ENCODE measurements at places on chromosomes 4 and X.
A peak's percentile ranks its signal among the peaks of the same experiment; 100 is the strongest.

DNA sequence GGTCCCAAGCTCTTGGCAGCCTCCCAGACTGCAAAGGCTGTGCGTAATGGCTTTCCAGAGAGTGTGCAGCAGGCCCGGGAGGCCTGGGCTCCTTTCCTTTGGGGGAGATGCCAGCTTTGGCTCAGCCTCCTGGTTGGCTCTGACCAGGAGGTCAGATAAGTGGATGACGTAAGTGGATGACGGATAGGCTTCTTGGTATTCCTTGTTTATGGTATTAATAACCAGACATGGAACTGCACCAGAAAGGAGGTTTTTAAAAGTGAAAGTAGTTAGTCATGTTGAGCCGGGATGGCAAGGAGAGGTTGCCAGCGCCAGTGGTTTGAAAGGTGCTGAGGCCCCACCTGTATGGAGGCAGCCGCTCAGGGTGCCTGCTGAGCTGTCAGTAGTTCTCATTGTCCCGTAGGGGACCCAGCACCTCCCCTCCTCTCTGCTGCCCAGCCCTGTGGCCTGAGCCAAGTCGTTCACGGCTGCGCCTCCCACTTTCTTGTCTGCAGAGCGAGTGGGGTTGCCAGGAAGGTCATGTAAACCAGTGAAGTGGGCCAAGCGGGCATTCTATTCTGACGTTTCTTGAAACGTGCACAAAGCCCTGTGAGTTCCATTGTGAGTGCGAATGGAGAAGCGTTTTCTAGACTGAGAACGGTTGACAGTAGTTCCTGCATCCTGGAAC is 28.7 kb upstream of the STOX2 start:
- peak; percentile 89 for DNase-seq

DNA sequence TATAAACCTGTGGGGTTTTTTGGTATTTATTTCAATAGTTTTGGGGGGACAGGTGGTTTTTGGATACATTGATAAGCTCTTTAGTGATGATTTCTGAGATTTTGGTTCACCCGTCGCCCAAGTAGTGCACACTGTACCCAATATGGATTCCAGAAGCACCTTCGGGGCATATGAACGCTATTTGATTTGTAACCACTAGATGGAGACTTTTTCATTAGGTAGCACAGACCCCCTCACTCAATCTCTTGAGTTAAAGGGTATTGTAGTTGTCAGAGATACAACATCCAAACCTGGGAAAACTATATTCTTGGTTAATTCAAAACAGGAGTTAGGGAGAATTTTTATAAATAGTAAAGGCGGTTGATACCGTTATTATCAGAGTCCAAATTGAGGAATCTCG is 79.8 kb downstream of the SPANXN3 start:
- peak; percentile 13 for DNase-seq

DNA sequence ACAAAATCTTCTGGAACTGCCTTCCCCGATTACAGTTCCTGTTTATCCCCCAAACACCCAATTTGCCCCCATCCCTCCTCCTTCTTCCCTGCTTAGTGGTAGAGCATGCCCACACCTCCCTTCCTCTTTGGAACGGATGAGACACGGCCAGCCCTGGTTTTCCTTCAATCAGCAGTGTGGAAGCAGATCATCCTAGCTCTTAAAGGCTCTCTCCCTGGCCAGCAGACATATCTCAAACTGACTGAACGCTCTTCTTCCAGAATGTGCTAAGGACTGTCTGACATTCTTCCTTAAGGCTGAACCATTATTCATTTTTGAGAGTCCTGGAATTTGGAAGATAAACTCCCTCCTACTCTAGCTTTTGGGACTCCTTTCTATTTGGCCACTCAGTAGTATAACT is 161.1 kb downstream of the TRIML1 start:
- no peak for DNase-seq

DNA sequence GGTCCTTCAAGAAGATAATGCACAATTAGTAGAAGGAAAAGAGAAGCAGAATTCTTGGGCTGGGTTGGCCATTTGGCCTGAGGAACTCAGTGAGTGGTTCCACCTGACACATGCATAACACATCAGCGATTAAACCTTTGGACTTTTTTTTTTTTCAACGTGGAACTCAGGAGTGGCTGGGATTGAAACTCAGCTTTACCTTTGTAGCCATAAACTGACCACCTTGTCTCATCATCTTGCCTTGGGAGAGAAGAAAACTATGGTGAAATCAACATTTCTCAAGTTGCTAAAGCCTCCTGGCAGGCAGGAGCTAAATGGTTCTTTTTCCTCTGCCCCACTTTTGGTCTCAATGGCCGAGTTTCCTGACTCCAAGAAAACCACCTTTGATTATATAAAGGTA is 16.3 kb downstream of the PTTG2 start:
- no peak for DNase-seq

DNA sequence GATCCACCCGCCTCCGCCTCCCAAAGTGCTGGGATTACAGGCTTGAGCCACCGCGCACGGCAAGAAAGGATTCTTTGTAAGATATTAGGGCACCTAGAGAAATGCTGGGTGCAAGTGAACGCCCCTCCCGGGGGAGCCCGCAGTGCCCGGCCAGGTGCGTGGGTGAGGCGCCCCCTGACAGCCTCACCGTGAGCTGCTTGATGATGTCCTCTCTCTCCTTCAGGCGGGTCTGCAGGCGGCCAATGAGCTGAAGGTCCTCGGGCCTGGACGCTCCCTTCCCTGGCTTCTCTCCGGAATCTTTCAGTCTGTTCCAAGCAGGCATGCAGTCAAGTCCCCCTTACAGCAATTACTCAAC is 21.9 kb downstream of the MED28 start:
- no peak for DNase-seq

DNA sequence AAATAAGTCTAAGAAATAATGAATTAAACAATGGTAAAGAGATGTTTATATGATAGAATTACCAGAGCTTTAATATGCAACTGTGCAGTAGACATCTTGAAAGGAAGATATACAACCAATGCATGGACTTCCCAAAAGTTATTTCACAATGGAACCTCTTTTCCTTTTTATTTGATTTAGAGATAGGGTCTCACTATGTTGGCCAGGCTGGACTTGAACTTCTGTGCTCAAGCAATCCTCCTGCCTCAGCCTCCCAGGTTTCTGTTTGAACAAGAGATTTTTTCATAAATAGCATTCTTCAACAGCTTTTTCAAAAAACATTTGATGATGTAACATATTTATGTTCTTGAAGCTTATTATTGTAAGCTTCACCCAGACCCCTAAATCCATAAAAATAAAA is 72.0 kb downstream of the LRBA start:
- no peak for DNase-seq
